Lung microvascular endothelial cell (primary cell): ENCODE measurements at places on chromosomes 4 and X. TPM values are rescaled to one million over a fixed set of nuclear protein-coding genes. Genes with fewer than 3 reads are reported as not detected.

DNA sequence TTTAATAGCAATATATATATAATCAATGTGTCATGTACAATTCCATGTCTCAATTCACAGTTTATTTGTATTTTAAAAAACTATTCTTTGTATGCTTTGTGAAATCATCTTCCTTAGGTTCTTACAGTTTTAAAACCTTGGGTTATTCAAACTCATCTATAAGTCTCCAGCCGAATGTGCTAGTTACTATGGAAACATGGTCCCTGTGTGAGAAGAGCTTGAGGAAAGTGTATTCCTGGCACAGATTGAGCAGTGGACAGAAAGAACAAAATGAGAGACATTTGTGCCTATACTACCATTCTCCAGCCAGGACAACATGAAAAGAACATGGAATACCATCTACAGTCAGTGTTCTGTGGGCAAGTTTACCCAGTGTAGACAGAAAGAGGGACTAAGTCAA is 103.4 kb downstream of the EFHC2 start:
- DNase-seq = no peak

GRCh38 chrX:70405003-70405402 is 18.1 kb upstream of the GDPD2 start:
- DNase-seq = no peak

ATP1B4 gene
- not detected in 2 replicates for total RNA-seq

- DNase-seq = peak; percentile 27
These were observed 93.6 kb upstream of the NAP1L5 start for GRCh38 chr4:88791274-88791673.

GRCh38 chr4:22196551-22196950 is 248.0 kb upstream of the KCNIP4 start:
- DNase-seq = no peak

ASB12 gene
- not detected in 2 replicates for total RNA-seq

OSTC gene
- 190 and 221 TPM in 2 replicates for total RNA-seq

RAB33B gene
- 11.1 and 14.1 TPM in 2 replicates for total RNA-seq

GRCh38 chrX:133179500-133179899 is 38.7 kb downstream of the TFDP3 start:
- no peak for DNase-seq

GRCh38 chr4:122997463-122998101 is 75.2 kb upstream of the NUDT6 start:
- no peak for DNase-seq

ZNF718 gene
- total RNA-seq = 2.2 and 5.4 TPM in 2 replicates

HPGD gene
- total RNA-seq = not detected in 2 replicates

DNA sequence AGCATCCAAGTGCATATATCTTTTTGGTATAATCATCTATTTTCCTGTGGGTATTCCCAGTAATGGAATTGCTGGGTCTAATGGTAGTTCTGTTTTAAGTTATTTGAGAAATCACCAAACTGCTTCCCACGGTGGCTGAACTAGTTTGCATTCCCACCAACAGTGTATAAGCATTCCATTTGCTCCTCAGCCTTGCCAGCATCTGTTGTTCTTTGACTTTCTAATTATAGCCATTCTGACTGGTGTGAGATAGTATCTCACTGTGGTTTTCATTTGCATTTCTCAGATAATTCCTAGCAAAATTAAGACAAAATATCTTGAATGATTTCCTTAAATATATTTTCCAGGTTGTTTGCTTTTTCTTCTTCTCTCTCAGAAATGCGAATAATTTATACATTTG is 341.1 kb downstream of the GBA3 start:
- DNase-seq = no peak

ADH1B gene
- under 0.01 TPM in 2 replicates for total RNA-seq

- DNase-seq = no peak
These were observed 208.1 kb upstream of the TET2 start for GRCh38 chr4:104938624-104939023.

DNA sequence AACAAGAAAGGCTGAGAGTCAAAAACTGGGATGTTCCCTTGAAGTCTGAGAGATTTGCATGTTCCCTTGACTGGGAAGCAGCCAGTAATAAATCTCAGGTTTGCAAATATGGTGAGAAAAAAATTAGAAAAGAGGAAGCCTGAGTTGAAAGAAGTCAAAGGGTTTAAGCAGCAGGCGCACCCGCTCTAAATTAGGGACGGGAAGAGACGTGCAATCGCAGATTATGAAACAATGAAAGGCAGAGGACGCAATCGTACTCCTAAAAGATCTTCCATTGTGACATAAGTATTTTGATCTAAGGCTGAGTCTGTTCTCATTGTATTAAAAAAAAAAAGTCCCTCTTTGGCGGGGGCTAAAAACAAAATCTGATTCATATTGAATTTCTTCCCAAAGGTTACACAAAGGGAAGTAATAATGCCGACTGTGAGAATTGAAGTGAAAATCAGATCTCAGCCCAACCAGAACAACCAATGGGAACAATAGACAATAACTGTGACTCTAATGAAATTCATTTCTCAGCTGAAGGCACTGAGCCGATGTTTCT is 28.2 kb downstream of the SAT1 start:
- DNase-seq = peak; percentile 73

GRCh38 chr4:54213761-54214160 is 15.3 kb upstream of the PDGFRA start:
- no peak for DNase-seq

DNA sequence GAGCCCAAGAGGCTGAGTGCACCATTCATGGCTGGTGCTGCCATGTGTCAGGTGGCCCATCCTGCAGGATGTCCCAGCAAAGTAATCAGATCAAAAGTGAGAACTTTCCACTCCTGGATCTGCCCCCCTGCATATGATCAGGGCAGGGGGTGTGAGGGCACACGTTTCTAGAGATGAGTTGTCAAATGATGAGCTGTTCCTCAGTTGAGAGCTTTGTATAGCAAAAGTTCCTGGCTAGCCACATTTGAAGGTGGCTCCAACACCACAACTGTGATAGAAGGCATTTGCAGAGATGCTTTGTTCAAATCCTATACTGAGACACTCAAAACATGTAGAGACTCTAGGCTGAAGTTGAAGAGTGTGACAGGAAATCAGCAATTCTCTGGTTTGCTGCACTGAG is 501.8 kb downstream of the BCOR start:
- no peak for DNase-seq

DNA sequence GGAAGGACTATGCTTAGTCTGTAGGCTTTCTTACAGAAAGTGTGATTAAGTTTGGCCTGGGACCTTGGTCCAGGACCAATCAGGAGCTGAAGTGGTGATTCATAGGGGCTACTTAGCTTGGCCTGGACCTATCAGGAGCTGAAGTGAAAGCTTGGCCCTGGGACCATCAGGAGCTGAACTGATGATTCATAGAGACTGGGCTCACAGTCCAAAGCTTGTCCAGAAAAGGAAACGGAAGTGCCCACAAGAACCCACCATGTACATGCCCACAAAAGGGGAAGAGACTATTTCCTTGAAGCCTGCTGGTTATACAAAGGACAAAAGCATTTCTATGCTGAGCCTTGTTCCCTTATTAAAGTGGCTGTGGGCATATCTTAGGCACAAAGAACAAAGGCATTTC is 12.6 kb downstream of the TENT5D start:
- no peak for DNase-seq

DNA sequence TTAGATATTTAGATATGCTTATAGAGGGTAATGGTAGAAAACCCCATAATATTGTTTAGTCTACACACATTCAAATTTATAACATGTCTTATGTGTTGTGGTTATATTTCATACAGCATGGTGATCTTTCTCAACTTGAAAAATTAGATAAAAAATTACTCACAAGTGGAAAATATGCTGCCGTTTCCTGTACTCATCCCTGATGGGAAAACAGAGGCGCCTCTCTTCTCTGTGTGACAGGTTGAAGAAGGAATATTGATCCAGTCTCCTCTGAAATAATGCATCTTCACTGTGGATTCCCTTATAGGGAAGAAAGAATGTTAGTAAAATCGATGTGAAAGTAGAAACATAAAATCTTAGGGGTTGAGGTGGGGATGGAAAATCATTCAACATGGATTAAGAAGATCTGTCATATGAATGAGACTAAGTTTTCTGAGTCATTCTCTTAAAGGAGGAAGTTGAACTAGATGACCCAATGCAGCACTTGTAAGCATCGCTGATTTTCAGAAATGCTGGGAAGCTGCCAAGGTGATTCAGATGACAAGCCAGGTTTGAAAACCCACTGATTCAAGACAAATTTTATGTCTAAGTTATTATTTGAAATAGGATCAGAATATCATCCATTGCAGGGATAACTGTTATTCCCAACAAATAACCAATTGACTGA is 70.7 kb downstream of the ANKRD50 start:
- DNase-seq = peak; percentile 96

- DNase-seq = no peak
These were observed 268.1 kb upstream of the MAGEB2 start for GRCh38 chrX:29947225-29947624.

DNA sequence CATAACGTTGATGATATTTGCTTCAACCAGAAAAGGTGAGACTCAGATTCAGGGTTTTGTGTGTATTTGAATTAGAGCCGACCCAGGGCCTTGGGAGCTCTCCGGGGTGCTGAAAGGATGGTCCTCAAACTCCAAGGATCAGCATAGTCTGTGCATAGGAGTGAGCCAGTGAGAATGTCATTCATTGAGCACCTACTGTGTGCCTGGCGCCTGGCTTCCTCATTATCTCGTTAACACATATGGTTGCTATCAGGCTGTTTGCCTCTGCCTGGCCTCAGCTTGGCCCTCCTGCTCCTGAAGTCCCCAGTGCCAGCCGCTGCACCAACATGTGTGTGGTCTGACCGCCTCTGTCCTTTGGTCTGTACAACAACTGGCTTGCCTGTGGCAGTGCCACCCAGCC is 25.1 kb upstream of the JAKMIP1 start:
- peak; percentile 32 for DNase-seq

- DNase-seq = no peak
These were observed 1190.2 kb upstream of the AGA start for GRCh38 chr4:178632415-178632814.

GRCh38 chrX:107599450-107599861 is 28.9 kb upstream of the PRPS1 start:
- no peak for DNase-seq

DNA sequence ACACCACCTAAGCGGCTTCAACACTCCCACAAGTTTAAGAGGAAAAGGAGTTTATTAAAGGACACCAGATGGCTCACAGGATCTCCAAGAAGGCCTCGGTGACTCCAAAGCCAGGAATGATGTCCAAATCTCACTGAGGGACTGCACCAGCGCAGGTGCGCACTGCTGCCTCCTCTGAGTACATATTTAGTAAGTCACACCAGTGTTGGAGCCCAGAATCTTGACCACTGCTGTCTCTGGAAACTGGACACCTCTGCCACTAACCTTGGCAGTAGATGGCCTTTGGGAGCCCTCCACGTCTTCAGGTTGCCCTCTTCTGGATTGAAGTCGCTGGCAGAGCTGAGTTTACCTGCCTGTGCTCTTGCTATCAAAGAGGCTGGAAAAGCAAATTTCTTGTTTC is 10.1 kb upstream of the RS1 start:
- no peak for DNase-seq

DNA sequence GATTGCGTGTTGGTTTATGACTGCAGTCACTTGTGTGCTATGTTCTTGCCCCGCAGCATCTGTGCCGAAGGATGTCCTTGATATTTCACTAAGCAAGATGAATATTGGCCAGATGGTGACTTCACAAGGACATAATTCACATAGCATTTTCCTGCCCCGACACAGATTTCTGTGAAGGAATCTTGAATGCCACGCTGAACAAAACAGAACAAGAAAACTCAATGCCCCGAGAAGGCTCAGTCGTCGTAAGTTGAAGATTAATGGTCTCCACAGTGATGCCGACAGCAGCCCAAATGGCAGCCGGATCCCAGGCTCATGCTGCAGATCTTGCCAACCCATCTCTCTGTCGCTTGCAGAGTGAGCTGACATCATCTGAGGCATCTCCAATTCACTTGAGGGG is 145.9 kb downstream of the CPEB2 start:
- DNase-seq = no peak
